ENCODE measurements at places on chromosomes 11 and 22.

DNA sequence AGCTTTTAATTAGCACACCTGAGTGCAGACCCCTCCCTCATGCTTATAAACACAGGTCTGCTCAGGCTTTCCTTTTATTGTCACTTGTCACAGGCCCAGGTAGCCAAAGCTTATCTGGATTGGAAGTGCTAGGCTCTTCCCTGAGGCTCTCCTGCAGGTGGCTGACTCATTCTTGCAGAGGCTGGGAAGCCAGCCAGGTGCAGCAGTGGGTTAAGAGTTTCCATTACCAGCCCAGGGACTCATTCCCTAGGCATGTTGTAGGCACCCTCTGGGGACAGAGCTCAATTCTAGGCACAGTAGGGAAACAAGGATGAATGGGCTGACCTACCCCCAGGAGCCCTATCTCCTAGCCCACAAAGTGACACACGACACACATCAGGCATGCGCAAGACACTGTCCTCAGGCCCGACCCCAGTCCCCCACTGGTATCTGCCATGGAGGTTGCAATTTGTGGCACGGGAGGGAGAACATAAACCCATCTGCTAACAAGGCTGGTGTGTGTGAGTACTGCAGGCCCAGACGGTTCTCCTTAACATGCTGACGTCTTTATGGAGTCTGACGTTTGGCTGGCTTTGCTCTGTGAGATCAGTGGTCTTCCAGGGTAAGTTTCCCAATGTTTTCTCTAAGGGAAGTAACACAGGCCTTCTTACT, 94.2 kb downstream of the ABTB2 start:
- no peak for DNase-seq

- DNase-seq: no peak
Measured at GRCh38 chr11:4975436-4975835, 19.2 kb upstream of the OR51L1 start.

- no peak for DNase-seq
Measured at GRCh38 chr11:128421577-128422330, 165.6 kb downstream of the ETS1 start.

- DNase-seq: no peak
Measured at GRCh38 chr11:69499186-69499917, 17.9 kb downstream of the LINC01488 start.

DNA sequence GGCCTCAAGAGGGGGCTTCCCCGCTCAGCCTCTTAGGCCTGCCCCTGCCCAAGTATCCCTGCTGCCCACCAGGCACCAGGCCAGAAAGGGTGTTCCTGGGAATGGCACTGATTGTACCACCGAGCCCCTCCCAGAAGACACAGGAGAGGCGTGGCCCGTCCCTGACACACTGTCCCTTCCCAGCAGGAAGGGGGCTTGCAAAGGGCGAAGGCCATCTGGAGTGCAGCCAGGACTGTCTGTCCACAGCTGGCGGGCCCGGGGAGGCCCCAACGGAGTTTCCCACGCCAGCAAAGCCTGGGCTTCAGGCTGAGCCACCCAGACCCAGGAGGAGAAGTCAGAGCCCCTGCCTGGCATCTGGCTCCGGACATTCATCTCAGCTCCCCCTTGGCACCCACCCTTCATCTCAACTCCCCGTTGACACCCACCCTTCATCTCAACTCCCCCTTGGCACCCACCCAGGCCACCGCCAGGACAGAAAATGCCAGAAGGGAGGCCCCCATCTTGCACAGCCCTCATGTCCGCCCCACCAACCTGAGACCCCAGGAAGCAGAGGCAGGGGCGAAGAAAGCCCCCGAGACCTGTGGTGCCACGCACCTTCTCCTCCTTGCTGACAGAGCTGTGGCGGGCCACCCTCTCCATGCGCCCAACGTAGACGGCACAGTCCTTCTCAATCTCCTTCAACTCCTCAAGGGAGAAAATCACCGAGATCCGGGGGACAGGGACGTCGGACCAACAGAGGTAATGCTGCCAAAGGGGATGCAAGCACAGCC, 19.4 kb downstream of the TUBGCP6 start:
- no peak for DNase-seq

DNA sequence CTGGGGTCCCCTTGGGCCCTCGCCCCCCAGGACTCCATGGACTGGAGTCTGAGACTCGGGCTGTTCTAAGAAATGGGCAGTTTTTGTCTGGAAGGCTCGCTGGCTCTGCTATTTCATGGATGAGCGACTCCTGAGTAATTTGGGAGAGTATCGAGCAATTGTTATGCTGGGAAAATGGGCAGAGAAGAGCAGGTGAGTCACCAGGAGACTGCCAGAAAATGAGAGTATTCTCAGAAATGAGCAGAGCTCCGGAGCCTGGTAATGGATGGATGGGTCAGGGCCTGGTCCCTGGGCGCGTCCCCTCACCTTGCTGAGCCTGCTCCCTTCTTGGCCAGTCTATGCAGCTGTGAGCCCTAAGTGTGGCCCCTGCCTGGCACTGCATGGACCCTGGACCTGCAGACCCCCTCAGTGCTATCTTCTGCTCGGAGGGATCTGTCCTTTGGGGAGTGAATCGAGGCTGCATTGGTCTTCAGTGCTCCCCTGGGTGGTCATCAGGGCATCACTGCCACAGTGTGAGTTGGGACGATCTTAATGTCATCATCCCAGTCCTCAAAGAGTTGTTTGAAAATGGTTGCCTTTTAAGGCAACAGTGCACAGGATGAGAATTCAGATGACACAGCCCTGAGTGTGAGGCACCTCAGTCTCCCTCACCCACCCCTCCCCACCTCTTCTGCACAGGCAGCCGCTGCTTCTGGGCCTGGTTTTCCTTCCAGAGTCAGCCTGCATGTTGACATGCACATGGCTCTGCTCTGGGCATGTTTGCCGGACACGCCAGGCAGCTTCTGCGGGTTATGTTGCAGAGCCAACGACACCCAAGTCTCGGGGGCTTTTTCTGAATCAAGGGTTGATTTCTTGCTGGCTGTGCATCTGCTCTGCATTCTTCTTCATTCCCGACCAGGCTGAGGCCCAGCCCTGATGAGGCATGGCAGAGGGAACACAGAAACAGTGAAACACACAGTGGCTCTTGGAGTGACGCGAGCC, 519.0 kb downstream of the TBC1D22A start:
- no peak for DNase-seq

GRCh38 chr11:27722117-27722952, 22.1 kb upstream of the BDNF start:
- no peak for DNase-seq

DNA sequence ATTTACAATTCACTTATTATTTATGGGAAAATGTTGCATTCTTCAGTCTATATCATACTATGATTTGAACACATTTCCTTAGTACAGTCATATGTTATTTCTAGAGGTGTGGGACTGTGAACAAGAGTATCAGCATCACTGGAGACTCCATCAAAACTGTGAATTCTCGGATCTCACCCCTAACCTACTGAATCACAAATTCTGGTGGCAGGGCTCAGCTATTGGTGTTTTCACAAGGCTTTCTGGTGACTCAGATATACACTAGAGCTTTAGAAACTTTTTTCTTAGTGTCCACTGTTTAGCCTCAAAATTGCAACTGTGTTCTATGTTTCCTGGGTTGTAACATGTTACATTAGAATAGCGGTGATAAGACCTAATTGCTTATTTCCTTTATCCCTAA, 352.9 kb upstream of the DDI1 start:
- DNase-seq: no peak

DNA sequence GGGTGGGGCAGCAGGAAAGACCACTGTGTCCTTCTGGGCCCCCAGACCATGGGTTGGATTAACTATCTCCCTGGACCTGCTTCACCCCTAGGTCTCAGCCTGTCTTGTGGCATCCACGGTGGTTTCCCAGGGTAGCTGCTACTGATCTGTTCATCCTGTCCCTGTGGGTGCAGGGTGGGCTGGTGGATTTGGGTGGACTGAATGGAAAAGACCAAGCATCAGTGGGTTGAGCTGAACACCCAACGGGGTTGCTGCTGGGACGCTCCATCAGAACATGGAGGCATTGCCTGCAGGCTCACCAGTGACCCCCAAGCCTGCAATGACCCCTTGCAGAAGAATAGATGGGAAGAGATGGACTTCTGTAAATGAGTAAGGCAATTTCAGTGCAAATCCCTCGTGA, 812.1 kb downstream of the TBC1D22A start:
- no peak for DNase-seq

All from stimulated activated naive CD4-positive, alpha-beta T cell (primary cell).